ENCODE measurements at places on chromosomes 16 and 17. TPM values are rescaled to one million over a fixed set of nuclear protein-coding genes. Genes with fewer than 3 reads are reported as not detected.

Gene PRRT2
- total RNA-seq = 0.67 TPM

Gene KRTAP2-3
- total RNA-seq = not detected

Gene CCR7
- not detected for total RNA-seq

Gene RGS11
- 0.17 TPM for total RNA-seq

Gene KRT32
- total RNA-seq = not detected
